ENCODE measurements at places on chromosomes 7 and 10.
A peak's percentile ranks its signal among the peaks of the same experiment; 100 is the strongest.

GRCh38 chr10:31668326-31668725 lies 260.3 kb downstream of the ARHGAP12 start:
- no peak for DNase-seq

DNA sequence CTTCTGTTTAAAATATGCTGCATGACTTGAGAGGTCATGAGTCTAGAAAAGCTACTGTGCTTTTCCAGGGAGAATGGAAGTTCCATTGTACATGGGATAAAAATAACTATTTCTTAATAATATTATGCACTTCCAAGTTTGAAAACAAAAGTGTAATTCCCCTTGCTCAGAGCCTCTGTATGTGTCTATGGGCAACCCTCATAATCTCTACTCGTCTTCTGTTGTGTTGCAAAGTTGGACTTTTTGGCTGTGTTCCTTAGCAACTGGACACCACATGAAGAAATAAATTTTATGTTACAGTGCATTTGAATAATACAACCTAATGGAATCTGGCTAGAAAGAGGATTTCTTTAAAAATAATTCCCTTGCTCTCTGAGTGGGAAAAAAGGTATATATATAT lies 242.6 kb downstream of the TWIST1 start:
- no peak for DNase-seq

DNA sequence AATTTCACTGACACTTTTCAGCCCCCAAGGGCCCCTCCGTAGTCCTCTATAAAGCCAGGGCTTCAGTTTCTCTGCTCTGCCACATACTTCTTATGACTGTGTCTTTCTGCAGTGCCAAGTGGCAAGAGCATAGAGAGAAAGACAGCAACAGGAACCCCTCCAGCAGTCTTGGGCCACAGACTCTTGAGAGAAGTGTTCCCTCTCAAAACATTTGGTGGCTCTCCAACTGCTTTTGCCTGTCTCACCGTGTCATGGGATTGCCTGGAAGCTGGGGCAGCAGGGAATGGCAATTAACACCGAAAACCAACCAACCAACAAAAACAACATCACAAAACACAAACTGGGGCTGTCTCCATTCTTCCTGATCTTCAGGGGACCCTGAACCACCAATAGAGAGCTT lies 73.8 kb upstream of the ELN start:
- DNase-seq = no peak

DNA sequence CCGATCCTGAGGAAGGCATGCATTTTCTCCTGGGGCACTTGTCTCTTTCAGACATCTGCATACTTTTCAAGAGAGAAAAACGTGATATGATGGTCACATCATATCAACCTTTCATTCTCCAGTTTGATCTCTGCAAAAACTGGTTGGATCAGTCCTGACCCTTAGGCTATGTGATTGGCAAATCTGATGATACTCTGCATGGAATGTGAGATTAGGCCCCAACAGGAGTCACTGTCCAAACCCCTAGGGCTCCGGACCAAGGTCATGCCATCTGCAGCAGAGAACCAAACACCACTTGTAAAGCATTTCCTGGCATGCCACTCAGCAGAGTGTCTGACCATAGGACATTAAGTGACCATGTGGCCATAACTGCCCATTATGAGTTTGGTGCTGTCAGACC lies 8.6 kb downstream of the GCK start:
- DNase-seq = no peak

DNA sequence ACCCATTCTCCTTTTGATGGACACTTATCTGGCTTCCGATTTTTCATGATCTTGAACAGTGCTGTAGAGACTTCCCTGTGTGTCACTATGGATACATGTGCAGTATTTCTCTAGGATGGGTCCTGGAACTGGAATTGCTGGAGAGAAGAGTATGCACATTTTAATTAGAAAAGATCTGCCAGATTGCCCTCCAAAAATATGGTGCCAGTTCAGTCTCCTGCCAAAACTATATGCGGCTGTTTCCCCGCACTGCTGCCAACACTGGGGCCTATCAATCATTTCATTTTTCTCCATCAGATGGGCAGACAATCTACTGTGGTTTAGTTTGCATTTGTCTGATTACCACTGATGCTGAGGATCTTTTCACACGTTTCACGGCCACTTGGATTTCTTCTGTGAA lies 105.0 kb downstream of the SH2D4B start:
- no peak for DNase-seq

GRCh38 chr10:69218831-69219230 lies 1.3 kb upstream of the HKDC1 start:
- no peak for DNase-seq

DNA sequence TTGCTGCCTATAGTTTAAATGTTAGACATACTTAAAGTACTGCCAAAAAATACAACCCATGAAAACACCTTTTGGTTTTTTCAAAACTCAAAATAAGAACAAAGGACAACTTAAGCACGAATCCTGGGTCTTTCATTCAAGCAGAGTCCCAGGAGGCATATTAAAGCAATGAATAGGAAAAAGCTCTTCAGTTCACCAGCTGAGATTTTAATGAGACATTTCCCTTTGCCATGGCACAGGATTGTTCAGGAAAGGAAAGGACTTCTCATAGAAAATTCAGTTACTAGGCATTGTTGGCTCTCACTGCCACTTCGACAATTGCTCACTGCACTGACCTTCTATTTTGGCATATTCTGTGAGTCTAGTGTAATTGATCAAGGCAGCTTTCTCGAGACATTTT lies 133.5 kb upstream of the FEZF1 start:
- DNase-seq = no peak

- DNase-seq = no peak
Observed at GRCh38 chr10:119651514-119652360, 557 bp downstream of the BAG3 start.

- no peak for DNase-seq
Observed at GRCh38 chr10:119457966-119458766, 84.4 kb downstream of the RGS10 start.

GRCh38 chr7:80643336-80643915 lies 5.0 kb downstream of the CD36 start:
- DNase-seq = no peak

DNA sequence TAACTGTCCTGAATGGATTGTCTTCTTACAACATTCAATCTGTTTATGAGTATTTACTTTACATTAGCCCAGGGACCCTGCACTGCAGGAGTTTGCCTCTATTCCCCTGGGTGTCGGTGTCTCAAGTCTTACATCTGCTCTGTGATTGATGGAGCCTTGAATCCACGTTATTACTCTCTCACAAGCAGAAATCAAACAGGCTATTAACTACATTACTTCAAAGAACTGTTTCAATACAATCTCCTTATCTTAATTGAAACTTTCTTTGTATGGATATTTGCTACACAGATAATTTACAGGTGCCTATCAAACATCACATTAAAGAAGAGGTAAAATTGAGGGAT lies 3.1 kb upstream of the ARID5B start:
- peak; percentile 32 for DNase-seq

DNA sequence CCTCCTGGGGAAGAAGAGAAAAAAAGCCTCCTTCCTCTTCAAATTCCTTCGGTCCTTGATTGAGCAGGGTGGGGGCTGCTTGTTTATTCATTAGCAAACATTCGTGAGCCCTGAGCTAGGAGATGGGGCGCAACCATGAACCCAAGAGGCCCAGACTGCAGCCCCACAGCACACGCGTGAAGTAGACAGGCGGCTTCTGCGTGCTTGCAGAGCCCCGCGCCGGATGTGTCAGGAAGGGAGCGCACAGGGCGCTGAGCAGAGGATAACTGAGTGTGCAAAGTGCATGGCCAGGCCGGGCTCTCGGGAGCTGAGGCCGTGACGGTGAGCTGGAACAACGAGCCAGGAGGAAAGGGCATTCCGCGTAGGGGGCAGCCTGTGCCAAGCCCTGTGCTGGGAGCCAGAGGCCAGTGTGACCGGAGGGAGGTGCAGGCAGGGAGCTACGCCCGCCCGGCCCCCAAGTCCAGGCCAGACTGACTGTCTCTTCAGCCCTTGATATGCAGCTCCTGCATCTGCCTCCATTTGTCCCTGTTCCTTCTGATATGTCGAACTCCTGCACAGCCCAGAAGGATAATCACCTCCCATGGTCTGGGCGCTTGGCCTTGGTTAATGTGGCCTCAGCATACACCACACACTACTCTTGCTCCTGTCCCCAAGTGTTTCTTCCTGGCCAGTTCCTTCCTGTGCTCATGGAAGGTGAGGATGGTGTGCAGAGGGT lies 4.6 kb downstream of the FOXL3 start:
- no peak for DNase-seq

DNA sequence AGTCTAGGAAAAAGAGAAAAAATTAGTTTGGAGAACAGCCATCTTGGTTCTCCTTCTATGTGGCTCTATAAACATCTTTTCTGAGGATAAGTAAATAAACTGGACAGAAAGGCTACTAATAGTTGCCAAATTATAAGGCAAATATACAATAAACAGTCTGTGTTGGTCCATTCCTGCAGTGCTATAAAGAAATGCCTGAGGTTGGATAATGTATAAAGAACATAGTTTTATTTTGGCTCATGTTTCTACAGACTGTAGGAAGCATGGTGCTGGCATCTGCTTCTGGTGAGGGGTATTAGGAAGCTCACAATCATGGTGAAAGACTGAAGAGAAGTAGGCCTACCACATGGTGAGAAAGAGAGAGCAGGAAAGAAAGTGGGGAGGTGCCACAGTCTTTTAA lies 209.7 kb downstream of the MACC1 start:
- no peak for DNase-seq

- DNase-seq = no peak
Observed at GRCh38 chr10:131002031-131002861, 309.3 kb downstream of the TCERG1L start.

GRCh38 chr10:132023092-132023811 lies 41.5 kb upstream of the BNIP3 start:
- peak; percentile 72 for DNase-seq

GRCh38 chr7:7816084-7816483 lies 97.7 kb upstream of the RPA3 start:
- peak; percentile 73 for DNase-seq

- DNase-seq = no peak
Observed at GRCh38 chr10:20811131-20811530, 86.0 kb downstream of the NEBL start.

DNA sequence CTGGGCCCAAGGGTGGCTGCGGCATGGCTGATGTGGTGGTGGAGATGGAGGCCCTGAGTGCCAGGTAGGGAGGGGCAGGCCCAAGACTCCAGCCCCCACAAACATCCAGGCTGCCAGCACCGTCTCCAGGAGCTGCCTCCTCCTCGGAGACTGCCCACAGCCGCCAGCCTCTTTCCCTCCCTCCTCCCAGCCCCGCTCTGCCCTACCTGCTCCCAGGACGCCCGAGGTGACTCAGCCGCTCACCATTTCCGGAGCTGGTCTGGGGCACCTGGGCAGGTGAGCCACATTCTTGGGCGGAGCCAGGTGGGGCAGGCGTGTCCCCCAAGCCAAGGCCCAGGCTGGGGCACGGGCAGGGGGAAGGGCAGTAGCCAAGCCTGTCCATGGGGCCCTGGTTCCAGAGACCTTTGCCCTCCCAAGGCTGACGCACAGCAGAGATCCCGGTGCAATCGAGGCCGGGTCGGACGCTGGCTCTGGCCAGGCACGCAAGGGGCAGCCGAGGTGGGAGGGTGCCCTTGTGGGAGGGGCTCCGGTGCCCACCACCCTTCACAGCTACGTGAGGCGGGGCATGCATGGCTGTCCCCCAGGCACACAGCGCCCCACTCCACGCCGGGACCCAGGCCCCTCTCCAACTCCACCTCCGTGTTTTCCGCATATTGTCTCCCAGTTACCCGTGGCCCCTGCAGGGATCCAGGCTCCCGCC lies 8.8 kb downstream of the ADAP1 start:
- DNase-seq = no peak

DNA sequence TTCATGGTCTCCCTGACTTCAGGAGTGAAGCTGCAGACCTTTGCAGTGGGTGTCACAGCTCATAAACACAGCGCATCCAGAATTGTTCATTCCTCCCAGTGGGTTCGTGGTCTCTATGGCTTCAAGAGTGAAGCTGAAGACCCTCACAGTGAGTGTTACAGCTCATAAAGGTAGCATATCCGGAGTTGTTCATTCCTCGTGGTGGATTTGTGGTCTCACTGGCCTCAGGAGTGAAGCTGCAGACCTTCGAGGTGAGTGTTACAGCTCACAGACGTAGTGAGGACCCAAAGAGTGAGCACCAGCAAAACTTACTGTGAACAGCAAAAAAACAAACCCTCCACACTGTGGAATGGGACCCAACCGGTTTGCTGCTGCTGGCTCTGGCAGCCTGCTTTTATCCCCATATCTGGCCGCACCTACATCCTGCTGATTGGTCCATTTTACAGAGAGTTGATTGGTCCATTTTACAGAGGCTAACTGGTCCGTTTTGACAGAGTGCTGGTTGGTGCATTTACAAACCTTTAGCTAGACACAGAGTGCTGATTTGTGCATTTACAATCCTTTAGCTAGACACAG lies 308.8 kb downstream of the PTPRN2 start:
- no peak for DNase-seq

GRCh38 chr10:68327889-68328786 lies 3.7 kb upstream of the HNRNPH3 start:
- DNase-seq = peak; percentile 53

GRCh38 chr7:12350971-12351370 lies 52.7 kb downstream of the VWDE start:
- no peak for DNase-seq

DNA sequence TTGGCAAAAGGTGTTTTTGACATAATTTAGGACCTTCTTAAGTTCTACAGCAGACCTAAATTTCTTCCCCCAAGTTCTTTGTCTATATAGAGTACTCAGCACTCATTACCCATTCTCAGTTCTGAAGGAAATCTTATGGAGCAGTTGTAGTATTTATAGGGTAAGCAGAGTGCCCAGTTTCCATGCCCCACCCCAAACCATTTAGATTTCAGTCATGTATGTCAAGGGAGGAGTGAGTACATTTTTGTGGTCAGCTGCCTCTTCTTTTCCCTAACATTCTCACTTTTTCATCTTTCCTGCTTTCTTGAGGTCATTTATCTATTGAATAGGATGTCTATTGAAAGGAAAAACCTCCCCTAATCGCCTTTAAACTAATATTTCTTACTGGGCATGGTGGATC lies 83.3 kb downstream of the KAT6B start:
- no peak for DNase-seq

GRCh38 chr10:62861507-62861906 lies 45.3 kb upstream of the EGR2 start:
- DNase-seq = no peak

DNA sequence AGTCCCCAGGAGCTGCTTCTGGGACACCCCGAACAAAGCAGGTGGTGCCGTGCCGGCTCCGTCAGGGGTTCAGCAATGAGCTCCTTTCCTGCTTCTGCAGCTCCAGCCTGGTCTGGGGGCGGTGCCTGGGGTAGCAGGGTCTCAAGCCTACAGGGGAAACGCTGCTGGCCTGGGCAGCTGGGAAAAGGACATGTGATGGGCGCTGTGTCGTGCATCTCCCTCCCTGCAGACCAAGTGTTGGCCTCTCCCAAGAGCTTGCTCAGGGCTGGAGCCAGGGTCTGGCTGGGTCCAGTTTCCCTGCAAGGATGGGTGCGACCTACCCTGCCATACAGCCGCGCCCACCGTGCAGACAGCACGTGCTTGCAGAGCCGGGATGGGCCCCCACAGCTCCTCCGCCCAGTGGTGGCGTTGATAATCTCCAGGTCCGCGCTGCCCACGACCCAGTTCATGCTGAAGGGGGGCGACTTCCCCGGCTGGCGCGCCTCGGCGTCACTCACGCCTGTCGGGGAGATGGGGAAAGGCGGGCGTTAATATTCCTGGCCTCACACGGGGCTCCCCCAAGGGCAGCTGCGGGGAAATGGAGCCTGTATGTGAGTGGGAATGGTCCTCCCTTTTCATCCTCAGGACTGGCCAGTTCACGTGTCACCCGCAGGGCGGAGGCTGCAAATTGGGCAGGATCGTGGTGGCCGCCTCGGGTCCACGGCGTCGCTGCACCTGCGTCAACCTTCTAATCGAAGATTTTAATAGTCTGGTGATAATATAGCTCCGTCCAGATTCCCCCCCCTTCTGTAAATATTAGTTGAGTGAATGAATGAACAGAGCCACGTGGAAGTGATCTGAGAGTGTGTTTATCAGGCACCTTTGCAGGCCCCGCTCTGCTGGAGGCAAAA lies 128.6 kb downstream of the WDR37 start:
- DNase-seq = no peak
